ENCODE measurements at places on chromosomes 6 and 20.

DNA sequence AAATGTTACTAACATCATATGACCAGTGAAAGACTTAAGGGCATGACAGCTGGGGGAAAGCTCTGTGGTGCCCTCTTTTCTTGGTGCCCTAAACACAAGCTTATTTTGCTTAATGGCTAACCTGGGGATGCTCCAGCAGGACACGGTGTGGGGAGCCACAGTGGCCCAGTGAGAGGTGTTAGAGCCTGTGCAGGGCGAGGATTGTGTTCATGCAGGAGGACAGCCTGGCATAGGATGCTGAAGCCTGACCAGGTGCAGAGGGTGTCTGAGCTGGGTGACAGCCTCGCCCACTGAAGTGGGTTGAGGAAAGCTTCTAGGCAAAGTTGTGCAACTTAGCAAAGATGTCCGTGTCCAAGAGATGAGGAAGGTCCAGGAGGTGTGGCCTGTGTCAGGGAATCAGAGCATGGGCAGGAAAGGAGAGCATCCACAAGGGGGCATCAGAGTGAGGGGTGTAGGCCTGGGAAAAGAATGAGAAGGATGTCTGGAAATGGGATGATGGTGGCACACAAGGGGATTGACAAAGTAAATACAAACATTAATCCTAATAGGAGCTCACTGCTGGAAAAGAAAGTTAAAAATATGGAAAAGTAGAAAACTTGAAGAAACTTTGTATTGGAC is 33.9 kb downstream of the SLC17A4 start:
- DNase-seq: peak; percentile 60

GRCh38 chr6:146985111-146985510 is 219.1 kb upstream of the STXBP5 start:
- DNase-seq: no peak

DNA sequence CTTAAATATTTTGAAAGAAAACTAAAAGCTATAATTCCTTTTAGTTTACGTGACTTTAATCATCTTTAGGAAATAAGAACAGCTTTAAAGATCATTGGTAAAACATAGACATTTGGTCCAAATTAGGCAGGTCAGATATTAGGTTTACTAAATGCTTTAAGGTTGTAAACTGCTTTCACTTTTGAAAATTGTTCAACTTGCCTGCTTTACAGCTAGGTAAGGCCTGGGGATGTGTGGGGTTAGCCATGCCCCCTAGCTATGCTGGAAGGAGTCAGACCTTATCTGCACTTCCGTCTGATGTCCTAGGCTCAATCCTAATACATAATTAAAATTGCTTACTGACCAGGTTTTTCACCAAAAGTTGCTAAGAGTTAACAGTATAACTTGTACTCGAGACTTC is 30.5 kb upstream of the TPD52L1 start:
- no peak for DNase-seq

- DNase-seq: no peak
Measured at GRCh38 chr6:42279966-42280629, 62.4 kb upstream of the MRPS10 start.

DNA sequence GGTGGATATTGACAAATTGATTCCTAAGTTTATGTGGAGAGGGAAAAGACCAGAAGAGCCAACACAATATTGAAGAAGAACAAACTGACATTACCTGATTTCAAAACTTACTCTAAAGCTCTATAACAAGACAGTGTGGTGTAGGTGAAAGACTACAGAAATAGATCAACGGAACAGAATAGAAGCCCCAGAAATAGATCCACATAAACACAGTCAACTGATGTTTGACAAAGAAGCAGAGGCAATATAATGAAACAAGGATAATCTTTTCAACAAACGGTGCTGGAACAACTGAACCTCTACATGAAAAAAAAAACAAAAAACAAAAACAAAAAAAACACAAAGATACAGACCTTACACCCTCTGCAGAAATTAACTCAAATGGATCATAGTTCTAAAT is 50.2 kb downstream of the MAP3K5 start:
- no peak for DNase-seq

GRCh38 chr6:140208286-140208685 is 833.8 kb upstream of the CITED2 start:
- no peak for DNase-seq

DNA sequence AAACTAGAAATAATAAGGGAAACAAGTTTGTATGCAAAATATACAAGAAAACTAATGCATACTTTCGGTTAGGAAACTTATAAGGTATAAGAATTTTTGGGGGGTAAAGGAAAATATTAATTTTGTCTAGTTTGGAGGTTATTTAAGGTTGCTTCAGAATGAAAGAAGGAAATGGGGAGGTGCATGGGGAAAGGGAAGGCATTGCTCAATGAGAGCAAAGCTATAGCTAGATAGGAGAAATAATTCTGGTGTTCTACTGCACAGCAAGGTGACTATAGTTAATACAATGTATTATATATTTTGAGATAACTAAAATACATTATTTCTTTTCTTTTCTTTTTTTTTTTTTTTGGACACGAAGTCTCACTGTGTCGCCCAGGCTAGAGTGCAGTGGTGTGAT is 5.4 kb upstream of the MYMX start:
- peak; percentile 93 for DNase-seq

GRCh38 chr6:166619912-166620311 is 7.1 kb downstream of the RPS6KA2 start:
- DNase-seq: no peak

GRCh38 chr20:44526129-44526528 is 4.3 kb upstream of the SERINC3 start:
- no peak for DNase-seq

DNA sequence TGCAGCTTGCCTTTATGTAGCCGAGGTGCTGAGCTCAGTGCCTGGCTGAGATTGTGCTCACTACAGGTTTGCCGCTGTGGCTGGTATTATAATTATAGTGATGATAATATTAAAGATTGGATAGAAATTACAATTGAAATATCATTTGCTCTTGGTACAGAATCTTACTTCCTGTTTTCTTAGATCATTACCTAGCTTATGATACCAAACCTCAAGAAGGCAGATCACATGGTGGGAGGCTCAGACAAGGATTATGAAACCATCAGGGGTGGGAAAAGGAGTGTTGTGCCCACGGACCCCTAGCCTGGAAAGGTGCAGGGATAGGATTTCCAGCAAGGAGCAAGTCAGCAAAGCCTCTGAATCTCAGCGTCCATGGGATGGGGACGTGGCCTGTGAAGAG is 70.6 kb downstream of the IGF2R start:
- no peak for DNase-seq

- no peak for DNase-seq
Measured at GRCh38 chr6:149233056-149233715, 84.3 kb upstream of the TAB2 start.

GRCh38 chr6:14447240-14447639 is 329.7 kb downstream of the CD83 start:
- DNase-seq: no peak

DNA sequence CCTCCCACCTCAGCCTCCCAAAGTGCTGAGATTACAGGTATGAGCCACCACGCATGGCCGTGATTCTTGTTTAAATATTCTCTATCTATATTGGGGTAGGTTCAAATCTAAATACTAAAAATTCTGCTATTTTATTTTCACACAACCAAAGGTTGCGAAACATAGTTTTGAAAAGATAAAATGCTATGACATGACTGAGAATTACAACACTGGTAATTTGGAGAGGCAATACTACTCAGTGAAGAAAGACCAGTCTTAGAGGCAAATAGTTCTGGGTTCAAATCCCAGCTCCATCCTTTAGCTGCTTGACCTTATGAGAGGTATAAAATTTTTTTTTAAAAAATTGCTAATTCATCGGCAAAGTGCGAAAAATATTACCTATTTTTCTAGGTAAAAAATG is 137.0 kb upstream of the PREP start:
- no peak for DNase-seq

DNA sequence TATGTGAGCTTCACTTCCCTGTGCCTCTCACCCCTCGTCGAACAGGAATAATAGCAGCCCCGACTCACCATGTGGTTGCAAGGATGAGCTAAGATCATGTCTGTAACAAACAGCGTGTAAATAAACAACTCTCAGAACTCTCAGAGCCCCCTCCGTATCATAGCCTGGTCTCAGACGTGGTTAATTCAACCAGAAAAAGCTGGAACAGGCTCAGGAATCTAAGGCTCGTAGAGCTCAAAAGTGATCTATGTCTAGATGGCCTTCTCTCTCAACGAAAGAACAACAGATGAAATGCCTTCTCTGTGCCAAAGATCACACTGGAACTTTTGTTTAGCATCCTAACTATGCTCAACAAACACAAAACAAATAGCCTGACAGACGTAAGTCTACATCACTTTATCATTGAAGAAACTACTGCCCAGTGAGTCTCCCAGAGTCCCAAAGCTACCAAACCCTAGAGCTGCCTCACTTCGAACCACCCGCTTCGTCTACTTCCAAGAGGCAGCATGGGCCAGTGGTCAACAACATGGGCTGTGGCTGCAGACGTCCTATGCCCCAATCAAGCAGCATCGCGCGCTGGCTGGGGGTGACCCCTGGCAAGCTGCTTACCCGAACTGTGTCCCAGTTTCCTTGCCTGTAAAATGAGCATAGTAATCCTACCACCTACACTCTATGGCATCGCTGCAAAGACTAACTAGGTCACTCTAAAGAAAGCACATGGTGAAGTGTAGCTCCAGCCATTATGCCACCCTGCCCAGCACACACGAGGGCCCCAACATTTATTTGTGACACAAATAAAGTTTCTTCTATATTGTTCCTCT is 35.1 kb downstream of the NFATC2 start:
- no peak for DNase-seq

Data from AML-193 (cell line).